Stimulated activated CD8-positive, alpha-beta memory T cell treated with anti-CD3 and anti-CD28 coated beads, Interleukin-7, amount 100 ng/mL, for 1 hour (primary cell): ENCODE measurements at places on chromosomes 6 and 20.
A peak's percentile ranks its signal among the peaks of the same experiment; 100 is the strongest.

DNA sequence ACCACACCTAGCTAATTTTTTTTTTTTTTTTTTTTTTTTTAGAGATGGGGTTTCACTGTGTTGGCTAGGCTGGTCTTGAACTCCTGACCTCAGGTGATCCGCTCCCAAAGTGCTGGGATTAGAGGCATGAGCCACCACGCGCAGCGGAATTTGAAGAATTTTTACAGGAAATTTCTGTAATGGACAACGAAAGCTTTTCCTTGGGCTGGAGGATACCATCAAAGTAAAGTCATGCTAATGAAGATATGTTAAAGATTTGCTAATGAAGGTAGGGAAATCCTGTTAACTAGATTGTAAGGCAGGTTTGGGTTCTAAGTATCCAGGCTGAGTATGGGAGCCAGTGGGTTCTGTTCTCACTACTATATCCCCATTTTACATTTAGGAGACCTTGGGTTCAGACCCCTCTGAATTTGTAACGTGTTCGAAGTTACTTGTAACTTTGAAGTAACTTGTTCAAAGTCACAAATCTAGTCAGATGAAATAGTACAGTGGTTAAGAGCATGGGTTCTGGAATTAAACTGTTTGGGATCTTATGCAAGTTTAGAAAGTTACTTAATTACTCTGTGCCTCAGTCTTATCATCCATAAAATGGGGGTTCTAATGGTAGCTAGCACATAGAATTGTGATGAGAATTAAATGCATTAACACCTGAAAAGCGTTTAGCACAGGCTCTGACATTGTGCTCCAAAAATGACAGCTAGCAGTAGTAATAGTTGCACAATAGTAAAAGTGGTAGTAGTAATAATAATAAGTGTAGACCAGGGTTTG lies 123.4 kb upstream of the GPR6 start:
- no peak for DNase-seq

GRCh38 chr6:71079677-71080076 lies 122.8 kb upstream of the B3GAT2 start:
- DNase-seq, result no peak

- DNase-seq, result no peak
Observed at GRCh38 chr20:60224914-60225313, 266.7 kb downstream of the CDH26 start.

DNA sequence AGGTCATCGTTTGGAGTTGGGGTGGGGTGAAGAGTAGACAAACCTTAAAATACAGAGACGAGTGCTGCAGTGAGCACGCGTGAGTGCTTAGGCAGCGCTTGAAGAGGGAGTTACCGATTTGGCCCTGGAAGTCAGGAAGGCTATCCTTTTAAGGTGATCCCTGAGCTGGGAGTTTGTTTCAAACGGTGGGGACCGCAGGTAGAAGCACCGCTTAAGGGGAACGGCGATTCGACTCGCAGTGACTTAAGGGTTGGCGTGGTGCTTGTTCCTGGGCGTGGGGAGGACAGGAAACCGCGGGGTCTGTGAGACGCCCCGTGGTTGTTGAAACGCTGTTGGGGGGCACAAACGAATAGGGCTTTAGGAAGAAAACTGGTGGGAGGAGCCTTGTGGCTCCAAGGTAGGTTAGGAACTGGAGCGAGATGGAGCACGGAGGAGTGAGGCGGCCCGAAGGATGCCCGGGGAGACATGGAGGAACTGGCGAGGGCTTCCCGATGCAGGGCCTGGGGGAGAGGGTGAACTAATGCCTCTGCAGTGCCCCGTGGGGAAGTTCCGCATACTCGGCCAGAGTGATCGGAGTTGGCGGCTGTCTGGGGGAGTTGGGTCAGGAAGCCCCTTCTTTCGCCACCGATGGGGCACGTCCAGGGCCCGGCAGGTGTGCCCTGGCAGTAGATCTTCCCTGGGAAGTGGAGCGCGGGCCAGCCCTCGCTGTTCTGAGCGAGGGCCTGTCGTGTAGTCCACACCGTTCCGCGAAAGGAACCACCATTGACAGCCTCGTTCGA lies 1.3 kb upstream of the CDYL start:
- DNase-seq, result peak; percentile 9

DNA sequence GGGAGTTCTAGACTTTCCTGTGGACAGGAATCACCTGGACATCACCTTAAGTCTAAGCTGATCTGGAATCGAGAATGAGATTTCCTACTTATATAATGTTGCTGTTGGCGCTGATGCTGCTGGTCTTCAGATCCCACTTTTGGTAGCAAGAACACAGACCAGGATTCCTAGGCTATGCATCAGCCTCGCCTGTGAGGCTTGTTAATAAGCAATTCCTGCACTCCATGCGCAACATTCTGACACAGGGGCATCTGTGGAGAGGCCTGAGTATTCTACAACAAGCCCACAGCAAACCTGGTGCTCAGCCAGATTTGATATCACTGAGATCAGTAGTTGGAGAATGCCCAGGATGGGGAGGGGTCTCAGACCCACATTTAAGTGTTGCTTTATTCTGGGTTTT lies 52.0 kb upstream of the TRIM26 start:
- no peak for DNase-seq

- DNase-seq, result no peak
Observed at GRCh38 chr6:143323729-143324470, 126.6 kb downstream of the ADAT2 start.
